Activated CD8-positive, alpha-beta memory T cell treated with anti-CD3 and anti-CD28 coated beads for 24 hours (primary cell): ENCODE measurements at places on chromosomes 6 and 20.

GRCh38 chr6:105833959-105834947 is 251.9 kb upstream of the PRDM1 start:
- no peak for DNase-seq

DNA sequence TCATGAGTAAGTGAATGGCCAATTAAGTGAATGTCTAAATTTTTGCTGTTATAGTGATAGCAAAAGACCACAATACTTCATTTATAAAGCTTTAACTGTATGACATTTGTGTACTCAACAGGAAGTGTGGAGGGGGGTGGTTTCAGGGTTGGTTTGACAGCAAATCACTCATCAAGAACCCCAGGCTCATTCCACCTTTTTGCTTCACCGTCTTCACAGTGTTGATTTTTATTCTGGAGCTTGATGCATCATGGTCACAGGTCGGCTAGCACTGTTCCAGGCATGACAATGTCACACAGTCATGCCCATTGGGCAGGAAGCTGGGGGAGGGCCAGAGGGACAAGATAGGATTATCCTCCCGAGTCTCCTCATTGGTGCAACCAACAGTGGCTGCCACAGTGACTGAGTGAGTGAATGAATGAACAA is 75.0 kb downstream of the MDGA1 start:
- no peak for DNase-seq

- no peak for DNase-seq
These were observed 33.5 kb downstream of the NEDD9 start for GRCh38 chr6:11198663-11199603.

DNA sequence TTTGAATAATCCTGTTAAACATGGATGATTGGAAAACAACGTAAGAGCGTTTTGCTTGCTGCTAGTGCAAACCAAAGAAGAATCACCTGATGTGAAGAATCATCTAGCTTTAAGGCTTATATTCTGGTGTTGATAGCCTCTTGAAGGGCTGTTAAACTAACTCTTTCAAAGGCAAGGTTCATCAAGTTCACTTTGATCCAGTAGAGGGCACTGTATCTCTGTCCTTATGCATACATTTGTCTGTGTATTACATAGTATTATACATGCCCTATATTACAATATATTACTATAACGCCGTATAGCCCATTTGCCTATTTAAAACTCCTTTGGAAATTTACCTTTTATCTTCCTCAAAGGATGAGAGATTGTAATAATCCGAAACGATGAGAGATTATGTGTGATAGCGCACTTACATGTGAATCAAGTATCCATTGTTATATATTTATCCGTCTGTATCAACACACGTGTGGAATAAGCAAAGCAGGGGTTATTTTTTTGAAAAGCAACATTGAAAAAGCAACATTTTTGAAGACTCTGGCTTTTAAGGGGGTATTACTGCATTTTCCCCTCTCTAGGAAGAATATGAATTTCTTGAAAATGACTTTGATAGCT is 50.8 kb upstream of the NRN1 start:
- no peak for DNase-seq

DNA sequence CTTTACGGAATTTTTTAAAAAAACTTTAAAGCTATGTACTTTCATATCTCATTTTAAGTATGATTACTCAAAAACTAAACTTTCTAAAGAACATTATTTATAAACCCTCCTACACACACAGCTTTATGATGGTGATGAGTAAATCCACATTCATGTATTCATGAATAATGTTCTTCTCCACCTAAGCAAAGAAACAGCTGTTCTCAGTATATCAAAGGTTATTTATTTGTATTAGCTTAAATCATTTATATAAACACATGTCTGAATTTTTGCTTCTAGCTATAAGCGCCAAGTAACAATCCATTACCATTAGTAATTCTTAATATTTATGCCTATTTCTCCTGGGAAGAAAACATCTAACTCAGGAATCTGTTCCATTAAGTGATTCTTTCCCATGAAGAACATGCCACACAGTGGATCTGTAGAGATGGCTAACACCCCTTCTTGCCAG is 63.3 kb downstream of the SMLR1 start:
- no peak for DNase-seq

- no peak for DNase-seq
These were observed 341.3 kb downstream of the SMOC2 start for GRCh38 chr6:168782187-168782751.

DNA sequence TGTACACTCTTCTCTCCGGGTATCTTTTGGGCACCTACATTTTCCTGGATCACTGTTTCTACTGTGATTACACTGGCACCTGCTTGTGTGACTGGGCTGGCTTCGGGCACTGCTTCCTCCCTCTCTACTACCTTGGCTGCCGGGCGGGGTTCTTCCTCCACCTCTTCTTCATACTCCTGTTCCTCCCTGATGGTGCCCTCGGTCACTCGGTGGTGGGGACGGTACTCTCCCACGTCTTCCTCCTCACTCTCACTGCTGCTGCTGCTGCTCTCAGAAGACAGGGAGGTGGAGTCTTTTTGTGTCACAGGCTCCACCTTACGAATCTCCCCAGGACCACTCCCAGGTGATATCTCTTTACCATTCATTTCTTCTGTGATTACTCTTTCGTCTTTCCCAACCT is 42.5 kb downstream of the SMLR1 start:
- no peak for DNase-seq

DNA sequence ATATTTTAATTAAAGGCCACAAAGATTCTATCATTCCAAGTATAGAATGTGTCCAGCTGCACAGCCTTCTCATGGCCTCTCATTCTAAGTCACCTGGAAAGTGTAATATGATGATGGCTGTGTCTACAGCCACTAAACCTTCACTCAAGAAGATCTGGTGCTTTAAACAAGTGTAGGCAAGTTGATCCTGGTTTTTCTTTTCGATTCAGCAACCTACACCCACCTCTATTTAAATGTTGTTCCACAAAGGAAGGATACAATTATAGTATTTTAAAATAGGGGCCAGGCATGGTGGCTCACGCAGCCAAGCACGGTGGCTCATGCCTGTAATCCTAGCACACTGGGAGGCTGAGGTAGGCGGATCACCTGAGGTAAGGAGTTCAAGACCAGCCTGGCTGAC is 25.5 kb upstream of the DST start:
- no peak for DNase-seq

GRCh38 chr6:159821122-159821521 is 21.0 kb downstream of the PNLDC1 start:
- DNase-seq: no peak

DNA sequence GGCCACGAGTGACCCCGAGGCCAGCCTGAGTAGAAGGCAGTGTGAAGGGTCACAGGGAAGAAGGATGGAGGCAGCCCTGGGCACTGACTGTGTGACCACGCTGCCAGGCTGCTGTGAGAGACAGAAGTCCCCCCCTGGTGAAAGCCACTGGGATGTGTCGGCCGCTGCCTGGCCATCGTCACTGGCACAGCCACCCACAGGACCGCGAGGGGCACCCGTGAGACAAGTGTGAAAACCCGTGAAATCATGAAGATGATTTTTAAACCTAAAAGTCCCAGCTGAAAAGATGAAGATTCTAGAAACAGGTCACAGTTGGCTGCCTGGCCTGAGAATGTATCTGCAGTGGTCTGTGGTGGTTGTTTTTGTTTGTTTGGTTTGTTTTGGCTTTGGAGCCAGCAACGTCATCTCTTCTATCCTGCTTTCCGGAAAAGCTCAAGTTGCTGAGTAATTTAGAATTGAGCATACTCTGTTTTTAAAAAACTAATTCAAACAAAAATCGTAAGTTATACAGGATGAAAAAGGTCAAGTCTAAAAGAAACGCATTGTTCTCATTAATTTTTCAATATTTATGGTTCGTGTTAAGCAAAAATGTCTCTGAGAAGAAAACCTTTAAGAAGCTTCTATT is 94.7 kb downstream of the HUS1B start:
- no peak for DNase-seq

- no peak for DNase-seq
These were observed 192.5 kb downstream of the OTOR start for GRCh38 chr20:16940701-16941100.

GRCh38 chr6:119929121-119929520 is 579.6 kb upstream of the MAN1A1 start:
- no peak for DNase-seq

GRCh38 chr6:51844336-51844735 is 243.1 kb downstream of the PKHD1 start:
- no peak for DNase-seq

GRCh38 chr6:142500250-142500786 is 198.5 kb downstream of the ADGRG6 start:
- DNase-seq: no peak

- peak; percentile 67 for DNase-seq
These were observed 4.2 kb upstream of the NCR3 start for GRCh38 chr6:31597006-31597405.

DNA sequence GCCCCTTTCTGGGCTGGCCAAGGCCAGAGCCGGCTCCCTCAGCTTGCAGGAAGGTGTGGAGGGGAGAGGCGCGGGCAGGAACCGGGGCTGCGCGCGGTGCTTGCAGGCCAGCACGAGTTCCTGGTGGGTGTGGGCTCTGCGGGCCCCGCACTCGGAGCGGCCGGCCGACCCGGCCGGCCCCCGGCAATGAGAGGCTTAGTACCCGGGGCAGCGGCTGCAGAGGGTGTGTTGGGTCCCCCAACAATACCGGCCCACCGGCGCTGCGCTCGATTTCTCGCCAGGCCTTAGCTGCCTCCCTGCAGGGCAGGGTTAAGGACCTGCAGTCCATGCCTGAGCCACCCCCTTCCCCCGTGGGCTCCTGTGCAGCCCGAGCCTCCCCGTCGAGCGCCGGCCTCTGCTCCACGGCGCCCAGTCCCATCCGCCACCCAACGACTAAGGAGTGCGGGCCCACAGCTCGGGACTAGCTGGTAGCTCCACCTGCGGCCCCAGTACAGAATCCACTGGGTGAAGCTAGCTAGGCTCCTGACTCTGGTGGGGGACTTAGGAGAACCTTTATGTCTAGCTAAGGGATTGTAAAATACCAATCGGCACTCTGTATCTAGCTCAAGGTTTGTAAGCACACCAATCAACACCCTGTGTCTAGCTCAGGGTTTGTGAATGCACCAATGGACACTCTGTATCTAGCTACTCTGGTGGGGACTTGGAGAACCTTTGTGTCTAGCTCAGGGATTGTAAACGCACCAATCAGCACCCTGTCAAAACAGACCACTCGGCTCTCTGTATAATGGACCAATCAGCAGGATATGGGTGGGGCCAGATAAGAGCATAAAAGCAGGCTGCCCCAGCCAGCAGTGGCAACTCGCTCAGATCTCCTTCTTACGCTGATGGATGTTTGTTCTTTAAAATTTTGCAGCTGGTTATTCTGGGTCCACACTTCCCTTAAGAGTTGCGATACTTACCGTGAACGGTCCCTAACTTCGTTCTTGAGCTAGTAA is 167.4 kb upstream of the RREB1 start:
- no peak for DNase-seq

- no peak for DNase-seq
These were observed 194.9 kb downstream of the PHACTR1 start for GRCh38 chr6:12911427-12911826.

GRCh38 chr6:133893946-133894345 is 5.0 kb downstream of the TCF21 start:
- no peak for DNase-seq

GRCh38 chr20:39069976-39070375 is 107.8 kb downstream of the DHX35 start:
- no peak for DNase-seq

DNA sequence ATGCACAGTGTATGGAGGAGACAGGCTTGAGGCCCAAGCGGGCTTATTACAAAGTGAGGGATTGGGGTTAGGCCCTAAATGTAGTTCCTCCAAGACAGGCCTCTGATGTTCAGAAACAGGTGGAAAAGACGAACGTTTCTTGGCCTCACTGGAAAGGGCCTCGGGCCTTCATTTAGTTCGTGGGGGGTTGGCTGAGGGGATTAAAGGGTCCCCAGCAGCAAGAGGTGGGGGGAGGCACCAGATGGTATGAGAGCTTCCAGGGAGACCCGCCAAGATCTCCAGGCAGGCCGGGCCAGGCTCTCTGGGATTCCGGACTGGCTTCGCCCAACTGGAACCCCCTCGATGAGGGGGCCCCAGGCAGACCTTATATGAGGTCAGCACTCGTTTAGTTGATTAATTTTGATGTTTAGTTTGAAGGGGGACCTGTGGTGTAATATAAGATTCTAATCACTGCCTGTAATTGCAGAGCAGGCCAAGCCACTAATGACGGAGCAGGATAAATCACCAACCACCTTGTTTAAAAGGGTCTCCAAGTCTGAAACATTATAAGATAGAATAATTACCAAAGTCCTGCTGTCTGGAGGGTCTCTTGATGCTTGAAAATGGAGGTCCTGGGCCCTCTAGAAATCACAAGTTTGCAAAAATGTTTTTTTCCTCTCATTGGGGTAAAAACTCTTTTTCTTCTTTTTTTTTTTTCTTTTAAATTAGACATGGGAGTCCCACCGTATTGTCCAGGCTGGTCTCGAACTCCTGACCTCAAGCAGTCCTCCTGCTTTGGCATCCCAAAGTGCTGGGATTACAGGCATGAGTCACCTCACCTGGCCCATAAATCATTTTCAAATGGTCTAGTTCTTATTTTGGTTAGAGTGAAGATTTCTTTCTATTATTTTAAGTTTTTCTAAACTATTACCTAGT is 2.2 kb downstream of the HMGA1 start:
- no peak for DNase-seq

DNA sequence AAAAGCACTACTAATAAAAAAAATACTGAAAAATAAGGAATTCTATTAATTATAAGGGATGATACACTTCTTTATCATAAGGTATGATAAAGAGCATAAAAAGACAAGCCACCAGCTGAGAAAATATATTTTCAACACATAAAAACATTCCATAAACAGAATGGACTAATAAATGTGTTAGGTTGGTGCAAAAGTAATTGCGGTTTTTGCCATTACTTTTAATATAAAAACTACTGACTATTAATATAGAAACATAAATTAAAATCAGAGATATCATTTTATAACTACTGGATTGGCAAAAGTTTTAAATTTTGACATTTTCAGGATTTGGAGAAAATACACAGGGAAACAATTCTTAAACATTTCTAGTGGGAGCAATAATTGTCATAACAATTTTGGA is 37.1 kb upstream of the FKBP1C start:
- DNase-seq: no peak

DNA sequence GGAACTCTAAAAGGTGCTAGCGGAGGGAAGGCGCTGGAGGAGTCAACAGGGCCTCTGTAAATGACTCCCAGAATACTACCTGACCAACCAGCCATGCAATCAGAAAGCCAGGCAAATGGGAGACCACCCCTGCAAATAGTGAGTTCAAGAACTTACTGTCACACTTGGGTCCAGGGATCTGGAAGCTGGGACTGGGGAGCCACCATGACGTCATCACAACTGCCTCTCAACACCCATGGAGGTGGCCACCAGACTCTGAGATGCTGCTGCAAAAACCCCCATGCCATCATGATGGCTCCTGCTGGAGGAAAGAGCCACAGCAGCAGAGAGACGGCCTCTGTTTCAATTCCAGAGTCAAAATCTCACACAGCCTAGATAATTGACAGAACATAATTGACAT is 8.5 kb upstream of the PDYN start:
- no peak for DNase-seq

DNA sequence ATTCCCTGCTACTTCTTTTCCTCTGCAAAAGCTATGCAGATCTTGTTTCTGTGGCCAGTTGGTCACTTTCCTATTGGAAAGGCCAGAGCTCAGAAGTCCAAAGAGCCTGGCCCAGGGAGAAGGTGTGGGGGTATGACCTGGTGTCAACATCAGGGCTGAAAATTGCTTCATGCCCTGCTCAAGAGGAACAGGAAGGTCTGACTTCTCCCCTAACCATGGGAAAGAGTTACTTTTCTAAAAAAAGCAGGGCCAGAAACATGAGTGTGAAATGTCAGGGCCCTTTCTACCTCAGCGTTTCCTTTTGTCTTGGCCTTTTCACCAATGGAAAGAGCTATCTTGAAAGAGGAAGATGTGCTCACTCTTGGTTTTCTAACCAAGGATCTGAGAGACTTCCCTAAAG is 117.4 kb downstream of the MAFB start:
- DNase-seq: no peak
